Calu3 (cell line): ENCODE measurements at places on chromosomes 2 and 18. TPM values are rescaled to one million over a fixed set of nuclear protein-coding genes. Genes with fewer than 3 reads are reported as not detected.

DNA sequence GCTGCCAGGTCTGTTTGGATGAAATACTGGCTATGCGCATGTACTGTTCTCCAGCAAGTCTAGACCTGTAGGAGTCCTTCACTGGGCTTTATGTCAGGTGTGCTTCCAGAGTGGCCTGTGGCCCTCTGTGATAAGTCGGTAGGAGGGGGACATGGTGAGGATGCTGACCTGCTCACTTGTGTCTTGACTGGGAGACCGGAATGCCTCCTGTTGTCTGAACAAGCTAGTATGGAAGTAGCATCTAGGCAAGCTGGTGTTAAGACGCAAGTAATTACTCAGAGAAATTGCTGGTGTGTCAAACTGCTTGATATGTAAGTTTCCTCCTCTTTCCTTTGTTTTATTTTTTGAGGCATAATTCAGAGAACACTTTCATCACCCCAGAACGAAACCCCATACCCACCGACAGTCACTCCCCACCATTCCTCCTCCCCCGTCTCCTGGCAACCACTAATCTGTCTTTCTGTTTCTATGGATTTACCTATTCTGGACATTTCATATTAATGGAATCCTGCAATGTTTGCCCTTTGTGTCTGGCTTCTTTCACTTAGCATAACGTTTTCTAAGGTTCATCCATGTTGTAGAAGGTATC lies 76.4 kb downstream of the TMEM247 start:
- no peaks in the 10 kb centered on the region for H3K27me3 ChIP-seq
- H3K36me3 ChIP-seq: no peaks in the 10 kb centered on the region
- no peaks in the 10 kb centered on the region for H3K4me1 ChIP-seq
- no peak for DNase-seq
- H3K4me3 ChIP-seq: no peak overlapping the region
- H3K27ac ChIP-seq: no peak overlapping the region

GRCh38 chr2:167404627-167405284 lies 516.5 kb downstream of the XIRP2 start:
- H3K4me3 ChIP-seq: no peak overlapping the region
- no peak for DNase-seq
- H3K27me3 ChIP-seq: no peaks in the 10 kb centered on the region
- no peak overlapping the region for H3K27ac ChIP-seq
- no peaks in the 10 kb centered on the region for H3K4me1 ChIP-seq
- H3K36me3 ChIP-seq: no peaks in the 10 kb centered on the region

DNA sequence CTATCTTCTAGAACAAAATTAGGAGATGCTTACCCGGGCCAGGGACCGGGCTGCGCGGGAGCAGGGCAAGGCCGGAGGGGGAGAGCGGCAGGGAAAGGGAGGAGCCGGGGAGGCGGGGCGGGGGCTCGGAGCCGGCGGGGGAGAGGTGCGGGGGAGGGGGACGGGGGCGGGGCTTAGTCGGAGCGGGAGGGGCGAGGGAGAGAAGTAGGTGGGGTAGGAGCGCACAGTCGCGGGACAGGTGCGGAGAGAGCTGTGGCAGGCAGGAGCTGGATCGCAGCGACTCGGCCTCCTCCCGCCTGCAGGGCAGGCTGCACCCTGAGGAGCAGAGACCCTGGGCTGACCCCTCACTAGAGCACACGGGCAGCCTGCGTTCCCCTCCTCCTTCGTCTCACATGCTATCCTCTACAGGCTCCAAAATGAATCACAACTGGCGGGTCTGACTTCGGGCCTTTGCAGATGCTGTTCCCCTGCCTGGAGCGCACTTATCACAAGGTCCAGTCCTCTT lies 290.3 kb downstream of the CELF4 start:
- peaks cover 81% of the 10 kb centered on the region for H3K27me3 ChIP-seq
- H3K27ac ChIP-seq: no peak overlapping the region
- DNase-seq: no peak
- H3K4me1 ChIP-seq: no peaks in the 10 kb centered on the region
- H3K36me3 ChIP-seq: peaks cover 5% of the 10 kb centered on the region

GRCh38 chr2:144405321-144405720 lies 114.6 kb downstream of the ZEB2 start:
- H3K36me3 ChIP-seq: no peaks in the 10 kb centered on the region
- no peaks in the 10 kb centered on the region for H3K27me3 ChIP-seq
- no peak for DNase-seq
- H3K4me1 ChIP-seq: no peaks in the 10 kb centered on the region
- H3K27ac ChIP-seq: no peak overlapping the region
- H3K4me3 ChIP-seq: no peak overlapping the region

DNA sequence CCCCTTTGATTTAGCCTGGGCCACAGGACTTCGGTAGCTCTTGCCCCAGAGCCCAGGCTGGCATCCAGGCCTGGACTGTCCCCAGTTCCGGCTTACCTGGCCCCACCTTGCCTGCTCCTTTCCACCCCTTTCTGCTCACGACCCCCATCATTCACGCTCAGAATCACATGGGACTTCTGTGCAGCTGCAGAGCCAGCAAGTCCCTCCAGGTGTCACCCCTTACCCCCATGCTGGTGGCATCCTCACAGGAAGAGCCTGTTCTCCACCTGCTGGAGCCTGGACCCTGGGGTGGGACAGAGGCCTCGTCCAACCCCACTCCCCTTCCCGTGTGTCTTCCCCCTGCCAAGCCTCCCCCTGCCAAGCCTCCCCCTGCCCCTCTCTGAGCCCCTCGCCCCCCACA lies 7.9 kb upstream of the KCNIP3 start:
- no peak overlapping the region for H3K27ac ChIP-seq
- H3K4me3 ChIP-seq: no peak overlapping the region
- H3K4me1 ChIP-seq: no peaks in the 10 kb centered on the region

Gene CCDC178
- not detected in 2 replicates for total RNA-seq
